Ureter (tissue), 1 donor: ENCODE measurements at places on chromosomes 16 and 17. TPM values are rescaled to one million over a fixed set of nuclear protein-coding genes. Genes with fewer than 3 reads are reported as not detected.

TBC1D3I gene
- 2.1 TPM for total RNA-seq

DNA sequence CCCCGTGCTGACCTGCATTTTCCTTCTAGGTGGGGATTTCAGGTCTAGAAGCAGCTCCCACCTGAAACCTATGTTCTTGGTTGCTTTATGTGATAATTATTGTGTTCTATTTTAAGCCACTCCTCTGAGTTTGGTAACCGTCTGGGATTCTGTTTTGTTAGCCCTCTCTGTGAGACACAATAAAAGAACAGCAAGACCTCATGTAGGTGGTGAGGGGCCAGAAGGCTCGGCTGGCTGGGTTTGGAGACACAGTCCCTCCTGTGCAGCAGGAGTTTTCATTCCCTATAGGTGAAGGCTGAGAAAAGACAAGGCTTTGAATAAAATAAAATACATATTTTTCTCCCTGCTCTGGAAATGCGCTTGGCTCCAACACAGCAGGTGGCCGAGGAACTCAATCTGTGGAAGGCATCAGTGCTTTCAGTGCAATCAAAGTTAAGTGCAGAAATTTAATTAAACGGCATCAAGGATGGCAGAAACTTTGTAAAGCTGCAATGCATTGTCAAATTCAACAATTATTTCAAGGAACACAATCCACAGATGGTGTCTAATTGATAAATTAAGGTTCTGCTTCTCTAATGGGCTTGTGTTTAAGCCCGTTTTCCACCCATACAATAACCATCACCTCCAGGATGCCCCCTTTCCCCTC, 107.8 kb downstream of the MSI2 start:
- no peak for DNase-seq

PLLP gene
- 34.3 TPM for total RNA-seq

GRCh38 chr17:79913451-79913850, 74.2 kb upstream of the CBX4 start:
- DNase-seq, result no peak

SOX9 gene
- 21.4 TPM for total RNA-seq

CTRB2 gene
- total RNA-seq, result not detected

GRCh38 chr17:48543854-48544348, 1.0 kb downstream of the HOXB2 start:
- DNase-seq, result no peak

DNA sequence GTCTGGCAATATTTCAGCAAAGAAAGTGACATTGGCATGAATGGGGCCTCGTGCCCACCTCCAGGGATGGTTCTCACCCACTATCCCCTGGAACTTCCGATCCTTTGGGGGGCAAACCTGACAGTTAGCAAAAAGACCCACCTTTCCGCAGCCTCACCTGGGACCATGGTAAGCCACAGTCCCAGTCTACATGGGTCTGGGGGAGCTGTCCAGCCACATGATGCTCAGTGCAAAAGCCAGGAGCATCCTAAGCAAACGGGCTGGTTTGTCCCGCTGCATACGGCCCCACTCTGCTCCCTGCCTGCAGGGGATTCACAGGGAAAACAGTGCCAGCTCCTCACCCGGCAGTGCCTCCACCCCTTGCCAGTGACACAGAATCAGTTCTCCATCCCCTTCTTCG, 19.3 kb downstream of the AIPL1 start:
- DNase-seq, result no peak

- no peak for DNase-seq
Observed at GRCh38 chr17:4739122-4740024, at the start of the genes CXCL16 and ZMYND15. Gene CXCL16 (minus strand): TSS chr17:4739928. CDS start chr17:4739339, 589 bp downstream. Gene ZMYND15 (plus strand): TSS chr17:4739833. CDS start chr17:4740549, 716 bp downstream.

UQCRC2 gene
- 283 TPM for total RNA-seq

DNA sequence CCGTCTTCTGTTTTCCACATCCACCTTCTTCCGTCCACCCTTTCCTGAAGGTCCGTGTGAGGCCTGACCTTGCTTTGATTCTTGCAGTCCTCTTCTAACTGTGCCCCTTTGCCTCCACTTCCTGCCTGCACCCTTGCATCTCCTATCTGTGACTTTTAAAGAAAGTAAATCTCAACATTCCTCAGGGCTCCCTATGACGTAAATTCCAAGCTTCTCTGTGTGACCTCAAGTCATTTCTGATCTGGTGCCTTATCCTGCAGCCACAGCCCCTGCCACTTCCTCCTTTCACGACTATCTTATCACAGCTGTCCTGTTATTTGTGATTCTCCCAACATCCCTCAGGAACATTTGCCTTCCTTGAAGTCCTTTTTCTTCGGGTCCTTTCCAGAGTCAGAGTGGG, 520.5 kb downstream of the CDH13 start:
- no peak for DNase-seq

GRCh38 chr16:84879569-84880487, 60.0 kb downstream of the CRISPLD2 start:
- peak; percentile 55 for DNase-seq

GRCh38 chr16:12390644-12391043, 413.0 kb downstream of the CPPED1 start:
- DNase-seq, result no peak

GRCh38 chr16:65782611-65783600, 583.6 kb upstream of the CDH5 start:
- DNase-seq, result no peak

- no peak for DNase-seq
Observed at GRCh38 chr17:77995146-77995852, 36.8 kb downstream of the TNRC6C start.

CDC42EP4 gene
- 70.8 TPM for total RNA-seq

GRCh38 chr16:22284637-22285036, 12.6 kb upstream of the POLR3E start:
- no peak for DNase-seq

DNA sequence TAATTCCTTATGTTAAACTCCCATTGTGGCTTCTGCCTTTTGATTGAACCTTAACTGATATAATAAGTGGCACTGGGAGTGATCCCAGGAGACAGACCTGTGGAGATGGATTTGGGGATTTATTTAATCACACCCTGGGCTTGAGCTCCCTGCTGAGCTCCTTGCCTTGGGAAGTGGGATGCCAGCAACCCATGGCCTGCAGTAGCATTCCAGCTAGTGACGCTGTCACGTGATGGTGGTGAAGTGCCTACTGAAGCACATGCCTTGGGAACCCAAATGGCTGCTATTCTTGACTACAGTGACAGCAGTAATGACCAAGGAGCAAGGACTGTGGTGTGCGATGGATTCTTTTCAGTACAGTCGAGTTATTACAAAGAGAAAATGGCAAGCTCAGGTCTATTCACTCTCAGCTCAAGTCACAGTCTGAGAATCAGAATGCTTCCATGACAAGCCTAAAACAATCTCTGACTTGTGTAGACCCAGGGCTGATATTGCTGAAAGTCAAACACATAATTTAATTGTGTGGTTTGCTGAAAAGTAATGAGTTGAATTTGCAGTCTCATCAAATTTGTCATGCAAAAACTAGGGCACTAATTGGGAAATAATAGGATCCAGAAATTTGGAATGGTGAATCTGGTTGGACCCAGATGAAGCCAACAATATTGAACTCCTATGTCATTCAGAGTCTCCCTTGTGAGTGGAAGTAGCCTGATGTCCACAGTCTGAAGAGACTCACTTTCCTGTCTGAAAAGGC, 47.1 kb downstream of the BCL7C start:
- DNase-seq, result no peak

DNA sequence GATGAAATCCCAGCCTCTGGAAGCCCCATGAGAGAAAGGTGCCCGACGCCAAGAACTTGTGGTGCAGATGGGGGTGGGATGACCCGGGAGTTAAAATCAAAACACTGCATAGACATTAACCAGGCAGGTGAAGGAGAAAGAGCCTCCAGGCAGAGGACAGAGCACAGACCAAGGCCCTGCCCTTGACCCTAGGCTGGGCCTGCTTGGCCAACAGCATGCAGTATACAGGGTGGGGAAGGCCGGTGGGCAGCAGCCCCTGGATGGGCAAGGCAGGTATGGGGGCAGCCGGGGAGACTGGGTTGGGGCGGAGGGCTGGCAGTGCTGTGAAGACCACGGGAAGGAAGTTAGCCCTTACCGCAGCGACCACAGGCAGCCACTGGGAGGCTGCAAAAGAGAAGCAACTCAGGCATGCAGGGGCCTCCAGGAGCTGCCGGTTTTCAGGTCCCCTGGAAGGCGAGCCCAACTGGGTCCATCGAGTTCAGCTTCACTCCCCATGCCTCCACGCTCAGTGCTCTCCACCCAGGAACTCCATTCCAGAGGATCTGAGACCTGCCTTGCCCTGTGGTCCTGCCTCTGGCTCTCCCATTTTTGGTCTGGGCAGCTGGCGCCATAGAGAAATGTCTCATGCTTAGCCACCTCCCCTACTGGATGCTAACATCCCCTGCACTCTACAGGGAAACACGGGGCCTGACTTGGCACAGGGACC, 81.2 kb downstream of the C16orf95 start:
- DNase-seq, result no peak

HDAC5 gene
- 36.3 TPM for total RNA-seq

DNA sequence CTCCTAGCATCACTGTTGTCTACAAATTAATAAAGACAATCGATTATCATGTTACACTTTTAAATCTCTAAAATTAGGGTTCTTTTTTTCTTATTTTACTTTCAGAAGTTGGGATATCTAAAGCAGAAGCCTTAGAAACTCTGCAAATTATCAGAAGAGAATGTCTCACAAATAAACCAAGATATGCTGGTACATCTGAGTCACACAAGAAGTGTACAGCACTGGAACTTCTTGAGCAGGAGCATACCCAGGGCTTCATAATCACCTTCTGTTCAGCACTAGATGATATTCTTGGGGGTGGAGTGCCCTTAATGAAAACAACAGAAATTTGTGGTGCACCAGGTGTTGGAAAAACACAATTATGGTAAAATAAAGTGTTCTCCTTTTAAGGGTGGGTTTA, 2.4 kb downstream of the RAD51C start:
- DNase-seq, result no peak

SLC38A8 gene
- total RNA-seq, result not detected

DNA sequence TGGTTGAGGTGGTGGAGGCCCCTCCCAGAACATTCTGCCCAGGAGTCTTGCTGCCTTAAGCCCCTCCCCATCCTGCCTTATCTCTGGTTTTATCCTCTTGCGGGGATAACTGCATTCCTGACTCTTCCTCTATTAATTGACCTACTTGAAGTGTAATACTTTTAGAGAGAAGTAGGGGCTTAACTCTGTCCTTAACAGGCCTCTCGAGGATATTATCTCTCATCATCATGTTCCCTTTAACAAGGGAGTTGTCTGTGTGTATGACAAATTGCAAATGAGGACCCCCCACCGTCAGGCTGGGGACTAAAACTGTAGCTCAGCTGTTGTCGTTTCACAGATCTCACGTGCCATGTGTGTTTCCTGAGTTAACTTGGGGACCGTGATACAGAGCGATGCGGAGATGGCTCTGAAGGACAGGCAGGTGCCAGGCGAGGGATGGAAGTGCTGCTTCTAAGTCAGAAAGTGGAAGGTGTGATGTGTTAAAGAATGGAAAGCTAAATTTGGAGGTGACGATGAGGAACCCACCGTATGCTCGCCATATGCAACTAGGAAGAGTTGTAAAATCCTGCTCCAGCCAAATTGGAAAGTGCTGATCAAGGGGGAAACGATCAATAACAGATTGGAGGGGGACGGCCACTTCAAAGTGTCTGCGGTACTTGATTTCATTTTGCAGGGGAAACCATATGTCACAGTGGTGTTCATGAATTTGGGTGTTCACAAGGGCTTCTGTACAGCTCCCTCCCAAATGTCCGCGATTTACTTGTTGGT, 106.3 kb downstream of the RPTOR start:
- DNase-seq, result no peak

- DNase-seq, result no peak
Observed at GRCh38 chr16:86515777-86516622, 5.7 kb downstream of the FOXF1 start.

- DNase-seq, result no peak
Observed at GRCh38 chr17:42584880-42585279, 7.4 kb upstream of the PSMC3IP start.

GRCh38 chr17:7997186-7997585, 5.2 kb upstream of the GUCY2D start:
- DNase-seq, result no peak

GRCh38 chr16:24010440-24011089, 174.8 kb downstream of the PRKCB start:
- DNase-seq, result peak; percentile 81

DHX38 gene
- total RNA-seq, result 50.1 TPM
